ENCODE measurements at places on chromosomes 3 and 15. TPM values are rescaled to one million over a fixed set of nuclear protein-coding genes. Genes with fewer than 3 reads are reported as not detected.

DNA sequence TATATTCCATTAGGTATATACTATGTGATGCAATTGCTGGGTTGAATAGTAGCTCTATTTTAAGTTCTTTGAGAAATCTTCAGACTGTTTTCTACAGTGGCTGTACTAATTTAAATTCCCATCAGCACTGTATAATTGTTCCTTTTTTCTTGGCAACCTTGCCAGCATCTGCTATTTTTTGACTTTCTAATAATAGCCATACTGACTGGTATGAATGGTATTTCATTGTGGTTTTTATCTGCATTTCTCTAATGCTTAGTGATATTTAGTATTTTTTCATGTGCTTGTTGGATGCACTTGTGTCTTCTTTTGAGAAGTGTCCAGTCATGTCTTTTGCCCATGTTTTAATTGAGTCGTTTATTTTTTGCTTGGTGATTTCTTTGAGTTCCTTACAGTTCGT, 145.1 kb upstream of the PLSCR5 start:
- no peak overlapping the region for H3K27ac ChIP-seq
- H3K27me3 ChIP-seq = no peaks in the 10 kb centered on the region
- H3K4me1 ChIP-seq = no peaks in the 10 kb centered on the region

- no peak overlapping the region for H3K4me3 ChIP-seq
- no peaks in the 10 kb centered on the region for H3K27me3 ChIP-seq
- no peak overlapping the region for H3K27ac ChIP-seq
Observed at GRCh38 chr3:17738921-17739320, 3.5 kb downstream of the TBC1D5 start.

RNF123 gene
- 36.3 TPM for total RNA-seq

TRPM7 gene
- 40.2 TPM for total RNA-seq

Data from activated CD8-positive, alpha-beta T cell treated with anti-CD3 and anti-CD28 coated beads, Interleukin-2, amount 10 ng/mL, durations not matched to agents 7 days and 5 days (primary cell).